AG10803 (cell line): ENCODE measurements at places on chromosomes 7 and 10.

- peak; percentile 86 for DNase-seq
These were observed 41.5 kb upstream of the KMT2E start for GRCh38 chr7:104972500-104972899.

DNA sequence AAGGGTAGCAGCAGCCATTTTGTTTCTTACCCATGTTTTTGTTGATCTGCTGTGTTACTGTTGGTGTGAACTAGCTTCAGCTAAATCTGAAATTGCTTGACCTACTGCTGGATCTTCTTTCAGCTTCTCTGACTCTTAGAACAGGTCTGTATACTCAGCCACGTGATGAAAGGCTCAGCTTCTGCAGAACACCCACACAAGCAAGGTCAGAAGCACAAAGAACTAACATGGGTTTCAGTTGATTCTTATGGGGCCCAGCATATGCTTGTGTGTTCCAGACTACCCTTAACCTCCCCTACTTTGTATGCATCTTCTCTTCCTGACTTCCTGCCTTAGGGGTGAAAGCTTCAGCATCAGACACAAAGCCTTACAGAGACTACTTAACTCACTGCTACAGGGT is 186.8 kb downstream of the HGF start:
- DNase-seq = no peak

- DNase-seq = peak; percentile 49
These were observed 23.9 kb downstream of the OPALIN start for GRCh38 chr10:96334616-96335526.

DNA sequence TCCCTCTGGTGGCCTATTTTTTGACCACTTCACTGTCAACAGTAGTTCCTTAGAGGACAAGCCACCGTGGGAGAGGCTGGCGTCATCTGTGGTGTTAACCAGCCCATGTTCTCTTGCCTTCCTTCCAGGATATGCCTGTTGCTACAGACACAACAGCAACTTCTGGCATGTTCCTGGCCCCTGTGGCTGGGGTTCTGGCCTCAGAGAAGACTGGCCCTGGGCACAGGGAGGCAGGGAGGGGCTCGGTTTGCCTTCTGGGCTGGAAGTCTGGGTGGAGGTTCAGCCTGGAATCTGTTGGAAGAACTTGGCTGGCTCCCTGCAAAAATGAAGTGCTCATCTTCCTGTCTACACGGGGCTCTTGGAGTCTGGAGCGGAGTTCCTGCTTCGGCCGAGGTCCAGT is 25.7 kb downstream of the GOLGA7B start:
- peak; percentile 11 for DNase-seq

DNA sequence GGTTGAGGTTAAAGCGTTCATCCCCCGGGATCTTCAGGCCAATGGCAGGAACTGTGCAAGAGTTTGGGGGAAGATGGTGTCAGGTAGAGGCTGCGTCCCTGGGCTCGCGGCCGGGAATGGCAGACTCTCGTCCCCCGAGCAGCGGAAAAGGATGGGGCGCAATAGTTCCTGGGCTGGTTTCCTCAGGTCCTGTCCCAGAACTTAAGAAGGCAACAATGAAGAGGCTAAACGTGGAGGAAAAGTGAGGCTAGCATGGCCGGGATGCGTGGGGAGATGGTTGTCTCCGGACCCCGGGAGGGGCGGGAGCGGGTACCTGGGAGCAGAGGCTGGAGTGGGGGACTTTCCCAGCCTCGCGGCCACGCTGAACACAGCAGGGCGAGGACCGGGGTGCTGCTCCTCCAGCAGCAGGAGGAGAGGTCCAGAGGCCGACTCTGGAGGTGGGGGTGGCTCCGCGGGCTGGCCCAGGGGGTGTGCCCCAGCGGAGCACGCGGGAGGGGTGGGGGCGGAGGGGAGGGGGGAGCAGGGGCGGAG is 882 bp downstream of the IRF5 start:
- DNase-seq = no peak

DNA sequence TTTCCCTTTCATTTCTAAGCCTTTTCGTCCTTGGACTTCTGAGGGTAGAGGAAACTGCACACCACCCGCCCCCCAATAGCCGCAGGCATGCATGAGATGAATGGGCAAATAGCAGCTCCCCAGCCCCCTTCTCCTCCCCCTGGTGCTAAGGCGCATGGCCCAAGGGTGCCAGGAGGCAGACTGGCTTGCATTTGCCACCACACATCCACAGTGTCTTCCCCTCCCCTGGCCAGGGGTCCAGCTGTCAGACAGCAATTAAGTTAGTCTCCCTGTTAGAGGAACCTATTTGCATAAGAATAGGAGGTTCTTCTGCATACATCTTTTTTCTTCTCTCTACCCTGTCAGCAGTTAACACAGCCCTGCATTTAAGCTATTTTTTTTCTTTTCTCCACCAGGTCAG is 20.2 kb downstream of the TOMM7 start:
- no peak for DNase-seq

GRCh38 chr10:61863981-61864380 is 37.5 kb upstream of the ARID5B start:
- DNase-seq = no peak

- no peak for DNase-seq
These were observed 65.1 kb upstream of the CYP26C1 start for GRCh38 chr10:92995509-92995908.

- peak; percentile 22 for DNase-seq
These were observed 39.9 kb upstream of the TMEM229A start for GRCh38 chr7:124072603-124073309.

DNA sequence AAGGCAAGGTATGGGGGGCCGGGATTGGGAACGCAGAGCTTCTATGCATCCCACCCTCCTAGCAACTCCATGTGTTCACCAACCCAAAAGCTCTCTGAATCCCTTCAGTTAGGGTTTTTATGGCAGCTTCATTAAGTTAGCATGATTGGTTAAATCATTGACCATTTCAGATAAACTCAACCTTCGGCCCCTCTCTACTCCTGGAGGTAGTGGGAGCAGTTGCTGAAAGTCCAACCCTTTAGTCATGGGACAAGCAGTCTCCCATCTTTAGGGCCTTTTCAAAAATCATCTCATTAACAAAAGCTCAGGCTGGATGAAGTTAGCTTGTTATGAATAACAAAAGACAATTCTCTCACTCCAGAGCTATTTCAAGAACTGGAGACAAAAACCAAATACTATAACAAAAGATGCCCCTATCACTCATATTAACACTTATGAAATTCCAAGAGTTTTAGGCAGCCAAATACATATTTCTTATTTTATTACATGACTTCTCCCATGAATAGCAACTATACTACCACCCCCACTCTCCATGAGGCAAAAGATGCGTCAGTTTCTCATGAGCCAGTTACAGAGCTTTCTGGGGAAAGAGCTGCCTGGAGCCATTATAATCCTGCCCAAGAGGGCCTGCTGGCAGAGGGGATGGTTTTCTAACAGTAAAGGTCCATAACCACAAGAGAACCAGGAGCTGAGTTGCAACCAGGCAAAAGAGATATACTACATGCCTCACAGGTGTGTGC is 44.6 kb downstream of the SLC16A12 start:
- peak; percentile 51 for DNase-seq

- DNase-seq = no peak
These were observed 95.6 kb downstream of the GPAM start for GRCh38 chr10:112087953-112088456.

DNA sequence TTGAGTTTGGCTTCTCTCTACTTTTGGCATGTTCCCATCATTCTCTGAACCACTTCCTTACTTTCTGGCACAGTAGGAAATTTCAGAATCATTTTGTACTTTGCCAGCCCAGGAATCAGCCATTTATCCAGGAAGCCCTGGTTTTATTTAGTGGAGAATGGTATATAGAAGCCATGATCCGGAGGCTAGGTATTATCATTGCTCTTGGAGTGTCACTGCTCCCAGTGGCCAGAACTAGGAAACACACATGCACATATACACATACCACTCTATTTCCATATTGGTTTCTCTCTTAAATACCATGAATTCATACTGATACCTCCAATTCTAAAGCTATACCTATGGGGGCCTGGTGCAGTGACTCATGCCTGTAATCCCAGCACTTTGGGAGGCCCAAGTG is 36.3 kb downstream of the SUFU start:
- peak; percentile 18 for DNase-seq

DNA sequence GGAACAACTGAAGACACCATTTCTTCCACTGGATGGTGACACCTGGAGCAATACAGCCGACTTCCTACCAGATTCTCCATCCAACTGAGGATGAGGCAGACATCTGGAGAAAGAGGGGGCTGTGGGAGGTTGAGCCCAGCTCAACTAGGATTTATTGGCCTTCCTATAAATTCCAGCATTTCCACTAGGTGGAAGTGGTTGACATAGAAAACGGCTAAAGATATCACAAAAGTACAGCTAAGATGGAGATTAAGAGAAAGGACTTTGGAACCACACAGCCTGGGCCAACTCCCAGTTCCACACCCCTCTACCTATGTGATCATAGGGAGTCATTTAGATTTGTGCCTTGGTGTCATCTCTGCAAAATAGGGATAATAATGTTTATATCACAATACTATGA is 61.3 kb upstream of the CAV2 start:
- peak; percentile 42 for DNase-seq

DNA sequence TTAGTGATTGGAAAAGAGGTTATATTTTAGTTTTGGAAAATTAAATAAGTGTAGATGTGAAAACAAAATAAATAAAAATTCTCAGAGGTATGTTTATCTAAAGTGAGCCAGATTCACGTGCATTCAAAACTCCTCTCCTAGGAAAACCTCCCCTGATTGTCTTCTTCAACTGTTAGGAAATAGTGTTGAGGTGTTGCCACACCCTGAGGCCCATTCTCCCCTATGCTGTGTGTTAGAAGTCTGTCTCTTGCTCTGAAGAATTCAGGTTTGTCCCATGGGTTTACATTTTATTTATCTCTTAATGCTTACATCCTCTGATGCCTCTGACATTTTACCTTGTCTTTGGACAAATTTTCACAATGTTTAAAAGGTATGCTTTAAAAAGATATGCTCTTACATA is 40.3 kb downstream of the PTPRE start:
- no peak for DNase-seq

DNA sequence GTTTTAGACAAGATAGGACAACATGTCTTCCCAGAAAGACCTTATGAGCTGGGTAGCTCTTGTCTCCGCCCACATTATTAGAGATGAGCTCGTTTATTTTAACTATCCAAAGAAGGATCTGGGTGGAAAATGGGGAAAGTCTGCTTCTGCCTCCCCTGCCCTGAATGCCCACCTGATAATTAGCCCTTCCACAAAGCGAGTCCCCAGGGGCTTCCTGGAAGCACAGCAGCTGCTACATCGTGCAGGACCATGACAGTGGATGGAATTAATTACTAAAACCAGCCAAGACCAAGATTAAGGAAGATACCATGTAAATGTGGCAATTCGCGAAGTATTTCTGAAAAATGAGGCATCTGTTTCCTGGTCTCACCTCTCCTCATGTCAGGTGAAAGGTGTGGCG is 374.4 kb downstream of the PAXIP1 start:
- no peak for DNase-seq

DNA sequence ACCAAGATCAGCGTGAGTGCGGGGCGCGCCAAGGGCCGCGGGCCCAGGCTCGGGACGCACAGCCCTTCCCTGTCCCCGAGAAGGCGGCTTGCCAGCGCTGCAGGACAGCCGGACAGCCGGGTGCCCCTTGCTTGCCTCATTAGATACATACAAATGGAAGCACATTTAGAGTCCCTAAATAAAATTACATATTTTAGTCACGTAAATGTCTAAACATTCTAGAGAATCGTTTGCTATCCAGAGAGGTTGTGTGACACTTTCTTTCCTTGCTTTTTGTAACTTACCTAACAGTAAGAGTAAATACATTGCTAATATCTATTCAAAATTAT is 4.8 kb downstream of the VSTM2A start:
- no peak for DNase-seq

DNA sequence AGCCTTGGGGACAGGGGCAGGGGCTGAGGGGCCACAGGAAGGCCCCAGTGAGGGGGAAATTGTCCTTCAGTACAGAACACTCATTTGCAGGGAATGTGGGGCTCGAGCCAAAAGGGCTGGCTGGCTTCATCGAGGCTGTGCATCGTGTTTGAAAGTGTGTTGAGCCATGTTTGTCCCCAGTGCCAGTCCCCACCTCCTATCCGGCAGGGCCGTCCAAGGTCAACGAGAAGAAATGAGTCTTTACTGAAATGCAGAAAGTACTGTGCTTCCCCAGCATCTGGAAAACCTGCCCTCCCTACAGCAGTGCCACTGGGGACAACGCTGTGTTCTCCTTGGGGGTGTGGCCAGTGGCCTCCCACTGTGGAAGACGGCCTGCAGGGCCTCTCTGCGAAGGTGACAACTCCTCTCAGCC is 214.1 kb downstream of the KLF6 start:
- peak; percentile 14 for DNase-seq

DNA sequence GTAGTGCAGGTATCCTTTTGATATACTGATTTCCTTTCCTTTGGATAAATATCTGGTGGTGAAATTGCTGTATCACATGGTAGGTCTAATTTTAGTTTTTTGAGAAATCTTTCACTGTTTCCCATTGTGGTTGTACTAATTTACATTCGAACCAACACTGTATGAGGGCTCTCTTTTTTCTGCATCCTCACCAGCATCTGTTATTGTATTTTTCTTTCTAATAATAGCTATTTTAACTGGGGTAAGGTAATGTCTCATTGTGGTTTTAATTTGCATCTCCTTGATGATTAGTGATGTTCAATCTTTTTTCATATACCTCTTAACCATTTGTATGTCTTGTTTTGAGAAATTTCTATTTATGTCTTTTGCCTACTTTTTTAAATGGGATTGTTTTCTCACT is 335.4 kb upstream of the MTPN start:
- DNase-seq = no peak

GRCh38 chr10:65394502-65395297 is 1531.1 kb upstream of the LRRTM3 start:
- no peak for DNase-seq

GRCh38 chr7:31327071-31327470 is 13.5 kb downstream of the NEUROD6 start:
- DNase-seq = peak; percentile 1

GRCh38 chr10:20089879-20090278 is 273.6 kb downstream of the PLXDC2 start:
- no peak for DNase-seq

DNA sequence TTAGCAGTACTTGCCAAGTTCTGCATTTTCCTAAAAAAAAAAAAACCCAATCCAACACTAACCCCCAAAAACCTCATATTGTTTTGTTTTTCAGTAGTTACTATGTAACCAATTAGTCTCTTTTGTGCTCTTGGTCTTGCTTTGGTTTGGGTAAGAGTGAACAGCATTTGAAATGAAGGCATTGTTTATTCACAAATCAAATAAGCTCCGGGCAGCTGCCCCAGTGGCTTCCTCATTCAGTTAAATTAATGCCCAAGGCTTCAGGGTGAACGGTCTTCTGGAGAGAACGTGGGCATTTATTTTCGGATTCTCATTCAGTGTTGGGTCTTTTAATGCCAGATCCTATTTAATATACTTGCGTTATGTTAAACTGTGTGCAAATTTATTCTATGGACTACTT is 108.7 kb downstream of the GFRA1 start:
- no peak for DNase-seq

DNA sequence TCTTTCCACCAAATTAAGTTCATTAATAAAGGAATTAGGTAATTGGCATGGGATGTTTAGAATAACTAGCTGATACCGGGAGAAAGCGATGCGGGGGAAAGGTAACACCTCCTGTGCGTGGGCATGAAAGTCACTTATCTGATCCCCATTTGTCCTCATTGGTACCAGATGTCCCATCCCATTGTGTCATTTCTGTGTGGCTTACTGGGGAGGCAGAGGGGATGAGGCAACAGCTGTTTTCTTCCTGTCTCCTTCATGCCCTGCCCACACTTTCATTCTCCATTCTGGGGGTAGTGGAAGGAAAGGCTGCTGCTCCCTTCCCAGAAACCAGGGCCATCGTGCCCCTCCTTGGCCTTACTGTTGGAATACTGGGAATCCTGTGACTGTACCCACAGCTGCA is 27.1 kb downstream of the EEPD1 start:
- no peak for DNase-seq
